ENCODE measurements at places on chromosomes 6 and 20. TPM values are rescaled to one million over a fixed set of nuclear protein-coding genes. Genes with fewer than 3 reads are reported as not detected.

GRCh38 chr20:34904202-34904621 is 27.8 kb downstream of the ACSS2 start:
- no peak for DNase-seq

The DEFB132 gene
- 0.15 TPM for total RNA-seq

DNA sequence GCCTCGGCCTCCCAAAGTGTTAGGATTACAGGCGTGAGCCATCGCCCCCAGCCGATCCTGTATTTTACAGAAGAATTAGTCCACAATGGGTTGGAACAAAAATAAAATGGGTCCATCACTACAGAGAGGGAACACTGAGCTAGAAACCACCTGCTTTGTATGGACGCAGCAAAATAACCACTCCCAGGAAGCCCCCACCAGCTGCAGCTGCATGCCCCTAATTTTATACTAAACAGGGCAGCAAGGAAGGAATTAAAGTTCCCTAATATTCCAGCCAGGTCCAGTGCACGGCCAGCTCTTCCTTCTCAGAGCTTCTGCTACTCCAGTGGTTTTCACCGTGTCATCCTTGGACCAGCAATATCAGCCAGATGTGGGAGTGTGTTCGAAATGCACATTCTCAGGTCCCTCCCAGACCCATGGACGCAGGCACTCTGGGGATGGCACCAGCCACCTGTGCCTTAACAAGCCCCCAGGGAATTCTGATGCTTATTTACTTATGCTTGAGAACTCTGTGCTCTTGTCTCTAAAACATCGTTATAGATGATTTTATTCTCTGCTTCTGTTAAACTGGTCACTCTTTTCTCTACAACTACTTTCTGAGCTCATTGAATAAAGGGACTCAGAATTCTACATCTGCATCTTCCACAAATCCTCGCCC is 189.5 kb upstream of the SLC24A3 start:
- DNase-seq = no peak

GRCh38 chr6:169370666-169371343 is 117.2 kb upstream of the THBS2 start:
- no peak for DNase-seq

The FGD2 gene
- 10.3 TPM for total RNA-seq

DNA sequence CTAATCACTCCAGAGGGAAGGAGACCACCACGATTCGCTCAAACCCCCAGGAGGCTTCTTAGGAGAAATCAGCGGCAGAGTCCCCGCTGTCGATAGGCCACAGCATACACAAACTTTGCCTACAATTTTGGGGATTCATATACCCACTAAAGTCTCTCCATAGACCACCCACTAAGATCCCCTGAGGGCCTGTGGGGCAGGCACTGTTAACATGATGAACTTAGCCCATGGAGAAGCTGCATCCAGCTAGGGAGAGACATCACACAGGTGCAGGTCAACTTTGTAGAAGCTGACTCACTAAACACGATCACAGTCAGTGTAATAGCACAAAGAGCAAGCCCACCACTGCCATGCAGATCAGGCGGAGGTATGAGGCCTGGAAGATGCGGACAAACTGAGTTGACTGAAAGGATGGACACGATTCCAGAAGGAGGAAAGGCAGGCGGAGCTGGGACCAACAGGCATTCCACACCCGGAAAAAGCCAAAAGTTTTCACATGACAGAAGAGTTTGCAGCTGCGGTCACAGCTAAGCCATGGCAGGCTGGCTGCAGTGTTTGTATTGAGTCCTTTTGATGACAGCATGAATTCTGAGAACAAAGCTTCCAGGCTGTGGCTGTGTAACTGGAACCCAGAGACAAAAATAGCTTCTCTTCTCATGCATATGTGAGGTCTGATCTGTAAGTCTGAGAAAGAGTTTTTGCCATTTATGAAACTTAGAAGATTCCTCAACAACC is 75.7 kb upstream of the QKI start:
- DNase-seq = no peak

The COL9A1 gene
- total RNA-seq = not detected

The GDAP1L1 gene
- not detected for total RNA-seq

The RAMACL gene
- 0.28 TPM for total RNA-seq

DNA sequence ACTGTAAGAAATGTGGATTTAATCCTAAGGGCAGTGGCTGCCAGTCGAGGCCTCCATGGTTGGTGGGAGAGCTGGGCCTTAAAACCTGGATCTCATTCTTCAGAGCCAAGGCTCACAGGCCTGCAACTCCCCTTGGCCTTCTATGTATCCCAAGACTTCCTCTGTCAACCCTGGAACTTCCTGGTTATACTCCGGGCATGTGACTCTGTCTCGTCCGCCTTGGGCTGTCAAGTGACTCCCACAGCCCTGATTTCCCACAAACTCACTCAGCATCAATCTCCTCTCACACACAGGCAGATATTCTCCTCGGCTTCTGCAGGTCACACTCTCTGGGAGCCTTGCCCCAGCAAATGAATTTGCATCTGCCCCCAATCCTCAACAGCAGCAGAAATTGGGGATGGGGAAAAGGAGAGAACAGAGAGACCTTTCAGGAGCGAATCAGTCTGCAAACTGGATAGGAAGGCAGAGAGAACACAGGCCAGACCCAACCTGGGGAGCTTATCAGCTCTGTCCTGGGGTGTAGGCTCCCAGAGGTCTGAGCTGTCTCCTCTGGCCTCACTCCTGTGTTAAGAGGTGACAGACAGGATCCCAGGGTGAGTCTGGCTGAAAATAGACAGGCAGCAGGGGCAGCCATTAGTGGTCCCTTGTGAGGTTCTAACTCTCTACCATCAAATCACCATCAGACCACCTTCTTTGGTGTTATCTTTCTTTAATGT is 30.4 kb upstream of the PREX1 start:
- DNase-seq = no peak

- DNase-seq = no peak
Measured at GRCh38 chr6:66103954-66104353, 396.9 kb upstream of the EYS start.

The DYNLT1 gene
- 29.9 TPM for total RNA-seq

DNA sequence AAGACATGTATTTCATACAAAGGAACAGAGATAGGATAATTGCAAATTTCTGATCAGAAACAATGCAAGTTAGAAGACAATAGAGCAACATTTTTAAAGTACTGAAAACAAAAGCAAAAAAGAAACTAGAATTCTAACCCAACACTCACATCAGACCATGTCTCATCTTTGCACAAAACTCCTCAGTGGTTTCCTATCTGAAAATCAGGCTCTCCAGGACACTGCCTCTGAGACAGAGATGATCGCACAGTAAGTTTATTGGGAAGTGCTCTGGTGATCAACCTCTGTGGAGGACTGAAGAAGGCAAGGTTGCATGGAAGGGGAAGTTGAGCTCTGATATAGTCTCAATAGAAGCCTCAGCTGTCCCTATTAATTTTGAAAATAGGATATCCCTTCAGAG is 2.3 kb upstream of the TTBK1 start:
- no peak for DNase-seq

The EYA4 gene
- not detected for total RNA-seq

- DNase-seq = no peak
Measured at GRCh38 chr6:32589596-32590449, at the start of gene HLA-DRB1. Gene HLA-DRB1 (minus strand): TSS chr6:32589848. CDS start chr6:32589742, 106 bp downstream.

The PGM3 gene
- total RNA-seq = 40.8 TPM

DNA sequence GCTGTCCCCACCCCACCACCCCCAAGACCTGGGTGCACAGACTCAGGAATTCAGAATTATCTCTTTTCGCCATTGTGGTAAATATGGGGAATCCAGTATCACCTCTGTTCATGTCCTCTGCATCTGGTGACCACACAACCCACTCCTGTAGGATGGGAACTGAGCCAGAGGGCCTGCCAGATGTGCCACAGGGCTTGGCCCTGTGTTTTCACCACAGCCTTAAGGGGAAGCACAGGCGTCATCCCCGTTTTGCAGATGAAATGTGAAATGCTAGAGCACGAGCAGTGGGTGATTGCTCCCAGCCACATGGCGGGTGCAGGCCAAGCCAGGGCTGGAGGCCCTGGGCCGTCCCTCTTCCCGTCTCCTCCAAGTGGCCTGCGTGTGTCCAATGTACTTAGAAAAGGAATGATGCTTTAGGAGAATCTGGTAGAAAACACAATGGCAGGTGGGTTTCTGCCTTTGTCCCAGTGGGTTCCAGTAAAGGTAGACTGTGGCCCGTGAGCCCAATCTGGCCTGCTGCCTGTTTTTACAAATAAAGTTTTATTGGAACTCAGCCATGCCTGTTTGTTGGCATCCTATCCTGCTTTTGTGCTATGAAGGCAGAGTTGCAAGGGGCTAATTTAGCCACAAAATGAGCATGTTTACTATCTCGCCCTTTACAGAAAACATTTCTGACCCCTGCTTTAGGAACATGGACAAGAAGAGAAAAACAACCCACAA is 309.2 kb downstream of the CDH4 start:
- DNase-seq = no peak

- no peak for DNase-seq
Measured at GRCh38 chr6:53048431-53049195, 16.6 kb upstream of the FBXO9 start.

The RFX6 gene
- not detected for total RNA-seq

DNA sequence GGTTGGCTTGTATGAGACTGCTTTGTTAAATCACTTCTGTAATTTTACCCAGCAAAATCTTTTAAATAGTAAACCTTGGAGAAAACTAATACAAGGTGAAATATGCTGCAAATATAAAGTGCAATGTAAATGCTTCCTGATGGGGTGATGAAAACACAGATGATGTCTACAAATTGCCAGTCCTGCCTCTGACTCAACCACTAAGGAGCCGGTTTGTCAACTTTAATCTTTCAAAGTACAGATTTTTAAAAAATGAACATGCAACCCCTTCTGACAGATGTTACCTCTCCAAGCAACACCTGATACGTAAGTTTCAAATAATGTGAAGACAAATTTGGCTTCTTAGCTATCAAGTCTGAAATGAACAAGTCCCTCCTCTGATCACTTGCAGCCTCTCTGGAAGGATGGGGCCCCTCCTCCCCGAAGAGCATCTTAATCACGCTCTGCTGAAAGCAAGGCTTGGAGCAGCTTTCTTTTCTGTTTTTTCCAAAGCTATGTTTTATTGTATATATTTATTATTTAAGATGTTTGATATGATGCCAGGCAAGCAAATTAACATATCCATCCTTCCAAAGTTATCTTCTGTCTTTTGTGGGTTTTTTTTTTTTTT is 196.0 kb downstream of the MYLK4 start:
- no peak for DNase-seq

DNA sequence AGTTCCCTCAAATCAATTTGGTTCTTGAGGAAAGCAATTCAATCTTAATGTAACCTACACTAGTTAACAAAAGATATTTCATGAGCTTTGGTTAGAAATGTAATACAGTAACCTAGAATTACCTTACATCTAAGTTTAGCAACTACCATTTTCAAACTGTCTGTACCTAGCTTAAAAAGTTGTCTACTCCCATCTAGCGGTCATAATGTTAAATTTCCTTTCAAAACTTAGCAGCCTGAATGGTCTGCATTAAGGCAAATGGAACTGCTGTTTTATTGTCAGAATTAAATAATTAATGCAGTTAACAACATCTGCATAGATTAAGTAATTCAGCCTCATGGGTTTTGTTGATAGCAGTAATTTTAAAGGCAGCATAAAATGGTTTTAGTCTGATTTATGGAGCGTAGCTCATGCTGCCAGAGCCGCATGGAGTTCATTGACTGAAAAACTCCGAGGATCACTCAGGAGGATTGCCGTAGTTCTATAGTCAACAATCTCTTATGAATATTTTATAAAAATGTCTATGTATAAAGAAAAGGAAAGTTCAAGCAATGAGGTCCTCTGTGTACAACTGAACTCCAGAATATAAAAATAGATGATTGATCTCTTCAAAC is 485.4 kb upstream of the MANEA start:
- no peak for DNase-seq

- no peak for DNase-seq
Measured at GRCh38 chr6:46473881-46474280, 17.4 kb downstream of the RCAN2 start.

The PCSK2 gene
- 0.05 TPM for total RNA-seq

DNA sequence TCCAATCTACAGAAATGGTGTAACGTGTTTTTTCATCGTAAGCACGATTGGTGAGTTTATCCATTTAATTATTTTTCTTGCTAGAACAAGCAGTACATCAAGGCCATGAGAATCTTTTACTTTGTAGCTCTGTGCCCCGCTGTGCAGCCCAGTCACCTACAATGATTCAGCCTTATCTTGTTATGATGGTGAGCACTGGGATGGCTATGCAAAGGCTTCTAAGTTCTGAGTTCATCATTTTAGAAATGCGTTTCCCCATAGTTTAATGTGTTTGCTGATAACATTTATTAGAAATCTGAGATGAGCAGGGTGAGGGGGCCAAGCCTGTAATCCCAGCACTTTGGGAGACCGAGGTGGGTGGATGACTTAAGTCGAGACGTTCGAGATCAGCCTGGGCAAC is 111.8 kb upstream of the QKI start:
- no peak for DNase-seq

The SIGLEC1 gene
- total RNA-seq = 5.9 TPM
